ENCODE measurements at places on chromosomes 3 and 15.

GRCh38 chr15:80028937-80029336 is 30.5 kb upstream of the ZFAND6 start:
- no peak for DNase-seq

DNA sequence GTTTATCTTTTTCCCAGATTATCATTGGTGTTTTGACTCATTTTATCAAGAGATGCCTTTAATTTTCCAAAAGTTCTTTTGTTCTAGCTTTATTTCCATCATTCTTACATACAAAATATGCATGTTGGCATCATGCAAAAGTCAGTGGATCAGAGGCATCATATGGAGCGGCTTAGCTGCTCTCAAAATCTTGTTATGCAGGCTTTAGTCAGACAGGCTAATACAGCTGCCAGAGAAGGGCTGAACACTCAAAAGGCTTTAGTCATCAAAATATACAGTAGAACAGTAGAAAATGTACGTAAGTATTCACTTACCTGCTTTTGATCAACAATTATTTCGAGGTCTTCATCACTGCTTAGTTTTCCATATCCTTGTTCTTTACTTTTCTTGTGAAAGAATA is 65.5 kb downstream of the PEX5L start:
- no peak for DNase-seq

GRCh38 chr3:128845778-128846485 is 33.5 kb upstream of the ACAD9 start:
- DNase-seq: peak; percentile 71

GRCh38 chr3:16808393-16809107 is 76.2 kb upstream of the PLCL2 start:
- no peak for DNase-seq

DNA sequence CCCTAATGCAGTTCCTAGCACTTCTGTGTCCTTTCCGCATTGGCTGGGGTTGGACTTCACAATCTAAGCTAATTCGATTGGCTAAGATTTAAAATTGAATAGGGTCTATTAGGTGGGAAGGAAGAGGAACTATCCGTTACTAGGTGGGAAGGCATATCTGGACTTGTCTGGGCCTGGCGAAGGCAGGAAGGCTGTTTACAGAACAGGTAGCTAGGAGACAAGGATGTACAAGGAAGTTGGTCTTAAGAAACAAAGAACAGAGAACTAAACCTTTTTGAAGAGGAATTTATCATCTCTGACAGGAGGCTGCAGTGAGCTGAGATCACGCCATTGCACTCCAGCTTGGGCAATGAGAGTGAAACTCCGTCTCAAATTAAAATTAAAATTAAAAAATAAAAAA is 17.3 kb upstream of the ATG7 start:
- DNase-seq: no peak

- DNase-seq: no peak
Observed at GRCh38 chr3:190325923-190326322, 3.7 kb upstream of the CLDN1 start.

DNA sequence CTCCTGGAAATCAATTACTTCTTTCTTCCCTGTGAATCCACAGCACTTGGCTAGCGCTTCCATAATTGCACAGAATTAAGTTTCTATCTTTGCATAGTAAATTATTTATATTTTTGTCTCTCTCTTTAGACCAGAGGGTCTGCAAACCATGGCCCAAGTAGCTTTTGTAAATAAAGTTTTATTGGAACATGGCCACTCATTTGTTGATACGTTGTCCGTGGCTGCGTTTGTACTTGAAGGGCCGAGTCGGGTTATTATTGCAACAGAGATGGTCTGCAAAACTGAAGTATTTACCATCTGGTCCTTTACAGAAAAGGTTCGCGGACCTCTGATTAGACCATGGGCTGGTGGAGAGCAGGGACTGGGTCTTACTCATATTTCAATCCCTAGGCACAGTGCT is 102.5 kb downstream of the RPLP1 start:
- DNase-seq: no peak

DNA sequence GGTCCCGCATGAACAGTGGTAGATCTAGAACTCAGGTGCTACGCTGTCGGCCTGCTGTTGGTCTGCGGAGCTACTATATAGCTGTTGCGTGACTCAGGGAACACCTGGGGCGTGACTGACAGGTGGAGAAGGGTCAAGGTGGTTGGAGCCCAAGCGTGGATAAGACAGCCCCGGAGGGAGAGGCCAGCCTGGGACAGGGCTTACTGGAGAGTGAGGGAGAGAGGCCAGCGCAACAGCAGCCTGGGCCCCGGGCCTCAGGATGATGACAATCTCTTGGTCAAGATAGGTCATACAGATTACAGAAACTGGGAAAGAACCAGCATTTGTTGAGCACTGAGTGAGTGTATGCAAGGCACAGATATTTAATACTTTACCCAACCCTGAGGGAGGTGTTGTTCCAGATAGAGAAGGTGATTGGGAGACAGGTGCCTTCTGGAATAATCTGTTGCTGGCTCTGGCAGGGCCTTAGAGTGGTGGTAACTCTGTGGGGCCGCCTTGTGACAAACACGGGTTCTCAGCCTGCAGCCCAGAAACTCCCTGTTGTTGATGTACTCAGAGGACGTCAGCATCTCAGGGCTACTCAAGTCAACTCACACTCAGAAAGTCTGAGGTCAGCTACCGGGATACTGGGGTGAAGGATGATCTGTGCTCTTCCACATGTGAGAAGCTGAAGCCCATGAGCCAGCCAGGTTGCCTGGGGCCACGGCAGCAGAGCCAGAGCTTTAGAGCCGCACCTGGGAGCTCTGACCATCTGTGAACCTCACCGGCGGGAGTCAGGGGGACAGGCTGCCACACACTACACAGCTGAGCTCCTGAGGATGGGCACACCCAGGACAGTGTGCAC is 265.4 kb upstream of the HES1 start:
- DNase-seq: no peak

- no peak for DNase-seq
Observed at GRCh38 chr3:140883428-140884040, 58.1 kb upstream of the SLC25A36 start.

GRCh38 chr3:60240492-60240891 is 1010.8 kb downstream of the FHIT start:
- DNase-seq: no peak

GRCh38 chr3:13053420-13053819 is 19.8 kb downstream of the IQSEC1 start:
- no peak for DNase-seq

GRCh38 chr15:70923311-70924080 is 30.9 kb downstream of the LRRC49 start:
- DNase-seq: no peak

DNA sequence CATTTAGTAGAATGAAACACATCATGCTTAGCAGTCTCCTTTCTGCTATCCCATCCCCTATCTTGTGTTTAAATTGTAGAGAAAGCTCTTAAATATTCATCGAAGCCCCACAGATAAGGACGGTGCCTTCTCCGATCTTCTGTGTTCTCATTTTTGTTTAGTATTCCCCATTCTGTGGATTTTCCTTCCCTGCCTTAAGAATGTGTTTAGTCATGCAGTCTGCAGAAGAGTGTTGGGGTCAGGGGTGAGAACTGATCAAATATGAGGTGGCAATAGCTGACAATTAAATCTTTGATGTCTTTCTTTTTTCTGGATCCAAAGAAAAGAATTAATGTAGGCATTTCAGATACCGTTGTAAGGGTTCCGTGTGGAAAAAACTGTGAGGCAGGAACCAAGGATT is 9.3 kb upstream of the ANKUB1 start:
- DNase-seq: no peak

GRCh38 chr15:76059320-76060117 is at the start of gene TMEM266:
TSS of gene TMEM266 (plus strand) at chr15:76059985. CDS start at chr15:76134264, 74,279 bp downstream.
- DNase-seq: no peak

DNA sequence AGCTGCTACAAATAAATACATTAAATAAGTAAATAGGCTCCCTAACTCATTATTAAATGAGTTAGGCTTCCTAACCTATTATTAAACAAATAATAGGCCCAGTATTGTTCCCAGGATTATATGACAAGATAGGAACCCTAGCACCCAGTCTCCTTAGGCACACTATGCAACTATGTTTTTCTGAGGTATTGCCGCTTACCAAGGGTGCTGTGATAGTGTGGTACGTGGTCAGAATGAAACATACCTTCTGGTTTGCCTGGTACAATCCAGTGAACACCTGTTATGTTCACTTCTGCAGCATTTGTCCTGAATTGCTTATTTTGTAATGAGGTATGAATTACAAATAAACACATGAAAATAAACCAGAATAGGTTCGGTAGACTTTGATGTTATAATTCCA is 375.6 kb upstream of the GBE1 start:
- no peak for DNase-seq

- DNase-seq: no peak
Observed at GRCh38 chr15:60128710-60129109, 124.6 kb downstream of the FOXB1 start.

- DNase-seq: no peak
Observed at GRCh38 chr3:144426967-144427366, 455.3 kb downstream of the DIPK2A start.
